NCI-H526 treated with DMSO at 0.1 percent for 48 hours (cell line): ENCODE measurements at places on chromosomes 5 and 9.

- peak; percentile 22 for DNase-seq
Measured at GRCh38 chr5:141605523-141606277, 13.1 kb downstream of the DIAPH1 start.

GRCh38 chr5:124395287-124395686 lies 351.2 kb downstream of the ZNF608 start:
- no peak for DNase-seq

DNA sequence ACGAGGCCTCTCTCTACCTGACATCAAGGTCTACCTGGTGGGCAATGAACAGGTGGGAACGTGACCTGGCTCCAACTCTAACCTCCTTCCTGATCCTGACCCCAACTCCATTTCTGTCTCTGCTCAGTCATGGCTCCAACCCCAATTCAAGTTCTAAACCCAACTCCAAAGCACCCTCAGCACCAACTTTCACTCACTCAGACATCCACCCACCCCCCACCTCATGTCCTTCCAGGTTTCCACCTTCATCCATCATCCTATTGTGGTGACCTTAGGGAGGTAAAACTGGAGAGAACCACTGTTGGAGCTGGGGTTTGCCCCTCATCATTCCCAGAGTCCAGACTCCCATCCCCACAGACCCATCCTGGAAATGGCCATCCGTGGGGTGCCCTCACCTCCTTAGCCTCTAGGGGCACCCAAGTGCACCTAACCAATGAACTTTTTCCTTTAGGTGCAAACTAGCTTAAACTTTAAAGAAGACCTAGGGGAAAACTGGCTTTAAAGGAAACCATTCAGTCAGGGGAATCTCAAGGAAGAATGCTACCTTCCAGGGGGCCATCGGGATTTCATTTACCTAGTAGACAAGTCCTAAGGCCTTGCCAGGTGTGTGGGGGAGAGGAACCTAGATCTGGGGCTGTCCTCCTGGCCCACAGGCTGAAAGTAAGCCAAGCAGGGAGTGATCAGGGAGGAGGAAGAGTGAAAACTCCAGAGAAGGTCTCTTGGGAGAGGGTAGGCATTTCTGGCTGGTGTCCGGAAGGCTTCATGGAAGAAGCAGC lies 11.3 kb downstream of the RGS14 start:
- DNase-seq, result no peak

- DNase-seq, result no peak
Measured at GRCh38 chr9:97975376-97975775, 7.8 kb upstream of the ANP32B start.

DNA sequence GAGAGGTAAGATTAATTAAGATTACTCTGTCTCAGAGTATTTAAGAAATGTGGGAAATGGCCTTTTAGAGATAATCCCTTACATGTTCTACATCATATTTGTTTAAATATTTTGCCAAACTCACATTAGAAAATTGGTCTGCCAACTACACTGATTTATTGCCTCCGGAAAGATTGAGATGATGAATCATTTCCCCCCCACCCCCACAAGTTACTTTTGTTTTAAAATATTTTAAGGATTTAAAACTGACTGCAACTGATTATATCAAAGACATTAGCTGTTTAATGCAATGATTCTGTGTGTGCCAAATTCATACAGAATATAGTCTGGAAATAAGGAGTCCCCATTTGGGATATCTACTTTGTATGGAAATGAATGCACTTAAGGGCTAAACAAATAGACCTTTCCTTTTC lies 674.4 kb downstream of the PRR16 start:
- DNase-seq, result no peak

GRCh38 chr5:78538240-78538850 lies 110.2 kb downstream of the LHFPL2 start:
- no peak for DNase-seq

- DNase-seq, result no peak
Measured at GRCh38 chr5:122362361-122362760, 50.3 kb downstream of the SNCAIP start.

DNA sequence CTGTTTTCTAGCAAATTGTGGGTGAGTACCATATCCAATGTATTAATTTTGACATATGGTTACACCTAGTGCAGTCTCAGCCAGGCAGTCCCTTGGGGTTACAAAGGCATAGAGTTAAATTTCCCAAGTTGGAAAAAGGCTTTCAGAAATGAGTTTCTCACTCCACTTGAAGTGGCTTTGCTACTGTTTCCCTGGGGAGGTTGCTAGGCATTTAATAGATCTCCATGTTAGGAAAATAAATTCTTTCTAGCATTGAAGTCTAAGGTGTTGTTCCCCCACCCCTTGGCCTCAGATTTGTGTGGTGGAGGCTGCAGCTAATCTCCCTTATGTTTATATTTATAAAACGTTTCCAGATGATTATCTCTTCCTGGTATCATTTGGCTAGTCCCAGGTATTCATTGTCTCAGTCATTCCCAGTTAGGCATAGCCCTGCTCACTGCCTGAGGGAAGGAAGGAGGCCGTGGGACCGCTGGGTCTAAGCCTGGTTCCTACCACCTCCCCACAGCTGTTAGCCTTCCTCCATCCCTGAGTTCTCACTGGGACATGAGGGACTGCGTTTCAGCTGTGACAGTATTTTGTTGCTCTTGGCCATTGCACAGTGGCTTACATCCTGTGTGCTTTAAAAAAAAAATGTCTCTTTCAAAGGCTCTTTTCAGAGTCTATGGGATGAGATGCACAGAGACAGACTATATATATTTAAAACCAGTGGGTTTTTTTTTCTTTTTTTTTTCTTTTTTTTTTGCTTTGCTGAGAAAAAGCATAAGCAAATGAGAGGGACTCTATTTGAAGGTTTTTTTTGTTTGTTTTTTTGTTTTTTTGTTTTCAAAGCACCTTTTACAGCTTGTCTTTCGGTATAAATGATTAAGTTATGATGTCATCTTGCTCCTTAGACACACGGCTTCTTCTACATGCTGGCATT lies 121.5 kb downstream of the MAST4 start:
- no peak for DNase-seq

DNA sequence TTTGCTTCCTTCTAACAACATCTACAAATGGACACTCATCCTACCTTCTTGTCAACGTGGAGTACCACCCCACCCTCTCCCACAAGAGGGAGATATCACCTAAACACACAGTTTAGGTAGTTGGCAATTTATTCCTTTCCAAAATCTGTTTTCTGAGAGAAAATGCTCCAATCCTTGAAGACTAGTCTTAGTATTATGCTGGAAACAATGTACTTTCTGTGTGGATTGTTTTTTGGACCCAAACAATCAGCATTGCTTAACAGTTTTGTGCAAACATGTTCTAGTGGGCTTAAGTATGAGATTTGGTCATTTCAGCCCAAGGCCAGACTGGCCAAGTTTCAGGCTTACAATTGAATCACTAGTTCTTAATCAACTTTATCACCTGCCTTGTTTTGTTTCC lies 359.1 kb downstream of the ARHGEF28 start:
- DNase-seq, result no peak

GRCh38 chr5:113269023-113269997 lies 165.5 kb downstream of the TSSK1B start:
- no peak for DNase-seq

DNA sequence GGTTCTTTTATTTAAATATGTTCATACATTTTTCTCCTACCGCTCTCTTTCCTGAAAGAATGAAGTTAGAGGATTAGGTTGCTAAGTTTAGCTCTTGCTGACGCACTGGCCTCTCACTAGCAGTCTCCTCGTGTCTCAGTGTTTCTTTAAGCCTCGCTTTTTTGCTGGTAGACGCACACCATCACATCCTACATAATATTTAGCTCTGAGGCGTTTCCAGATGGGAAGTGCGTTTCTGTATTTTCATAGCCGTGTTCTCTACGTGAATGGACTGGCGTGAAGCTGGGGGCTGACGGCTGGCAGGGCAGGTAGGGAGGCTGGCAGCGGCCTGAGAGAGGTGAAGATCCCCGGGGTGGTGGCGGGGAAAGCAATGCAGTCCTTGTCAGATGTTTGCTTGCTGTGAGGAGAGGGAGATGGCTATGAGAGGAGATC lies 79.2 kb upstream of the SPRY4 start:
- no peak for DNase-seq

DNA sequence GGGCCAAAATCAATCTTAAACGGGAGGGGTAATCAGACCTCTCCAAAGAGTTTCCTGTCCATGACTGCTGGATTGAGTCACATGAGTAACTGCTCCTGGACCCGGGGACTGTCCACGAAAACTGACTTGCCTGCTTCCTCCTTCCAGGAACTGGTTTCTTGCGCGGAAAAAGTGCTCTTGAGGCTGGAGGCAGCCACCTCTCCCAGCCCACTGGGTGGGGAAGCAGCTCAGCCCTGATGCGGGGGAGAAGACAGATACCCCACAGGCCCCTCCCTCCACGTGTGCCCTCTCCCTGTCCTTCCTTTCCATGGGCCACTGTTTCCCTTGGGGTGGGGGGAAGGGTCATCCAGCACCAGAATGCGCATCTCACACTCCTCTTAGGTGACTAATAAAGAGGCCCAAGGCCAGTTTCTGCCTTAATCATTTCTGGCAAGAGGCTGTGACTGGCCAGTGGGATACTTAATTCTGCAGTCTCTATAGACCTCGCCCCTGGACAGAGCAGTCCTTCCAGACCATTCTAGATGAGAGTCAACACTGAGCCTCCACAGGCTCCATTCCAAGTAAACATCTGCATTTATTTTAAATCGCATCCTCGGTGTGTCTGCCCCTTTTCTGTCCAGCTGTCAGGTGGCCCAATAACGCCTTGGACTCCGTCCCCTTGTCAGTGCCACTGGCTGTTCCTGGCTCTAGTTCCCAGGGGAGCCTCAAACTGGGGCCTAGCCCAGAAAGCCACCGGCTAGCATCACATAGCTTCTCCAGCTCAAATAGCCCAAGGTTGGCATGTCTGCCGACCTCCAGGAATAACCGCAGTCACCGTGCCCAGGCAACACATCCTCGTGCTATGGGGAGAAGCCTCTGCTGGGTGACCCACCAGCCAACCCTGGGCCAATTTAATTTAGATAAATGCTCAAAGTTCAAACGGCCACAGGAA lies 12.0 kb downstream of the REXO4 start:
- no peak for DNase-seq

- DNase-seq, result no peak
Measured at GRCh38 chr9:131426545-131426944, 32.7 kb downstream of the PRRC2B start.

DNA sequence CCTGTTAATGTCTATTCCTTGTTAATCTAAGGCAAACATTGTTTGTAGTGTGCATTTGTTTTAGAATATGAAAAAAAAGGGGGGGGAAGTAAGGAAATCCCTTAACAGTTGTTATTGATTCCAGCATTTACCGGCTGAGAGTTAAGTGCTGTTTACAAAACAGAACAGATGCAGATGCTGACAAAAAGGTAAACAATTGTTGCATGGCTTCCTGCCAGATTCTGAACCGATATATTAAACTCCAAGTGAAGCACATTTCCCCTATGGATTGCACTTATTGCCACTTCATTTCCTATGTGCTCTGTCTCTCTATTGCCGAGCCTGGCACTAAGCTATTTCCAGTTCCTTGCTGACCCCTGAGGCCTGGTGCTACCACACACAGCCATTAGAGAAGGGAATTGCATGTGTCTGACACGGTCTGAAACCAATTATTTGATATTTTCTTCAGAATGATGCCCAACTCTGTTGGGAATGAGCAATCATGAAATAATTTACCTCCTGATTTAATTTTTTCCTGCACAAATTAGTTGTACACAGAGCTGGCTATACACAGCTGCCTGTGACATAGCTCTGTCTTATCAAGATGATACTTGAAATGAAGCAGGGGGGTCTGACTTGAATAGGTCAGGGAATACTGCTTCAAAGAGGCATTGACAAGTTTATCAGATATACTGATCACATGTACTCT lies 109.8 kb downstream of the KIAA0825 start:
- no peak for DNase-seq

DNA sequence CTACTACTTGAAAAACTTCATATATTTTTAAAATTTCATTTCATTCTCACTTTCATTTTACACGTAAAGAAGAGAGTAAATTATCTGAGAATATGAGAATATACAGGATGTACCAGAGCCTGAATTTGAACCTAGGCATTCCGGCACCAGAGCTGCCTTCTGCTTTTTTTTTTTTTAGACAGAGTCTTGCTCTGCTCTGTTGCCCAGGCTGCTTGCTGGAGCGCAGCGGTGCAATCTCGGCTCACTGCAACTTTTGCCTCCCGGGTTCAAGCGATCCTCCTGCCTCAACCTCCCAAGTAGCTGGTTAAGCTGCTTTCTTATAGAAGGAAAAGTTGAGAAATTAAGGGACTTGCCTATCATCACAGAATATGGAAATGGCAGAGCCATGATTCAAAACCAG lies 540.1 kb downstream of the EBF1 start:
- no peak for DNase-seq

DNA sequence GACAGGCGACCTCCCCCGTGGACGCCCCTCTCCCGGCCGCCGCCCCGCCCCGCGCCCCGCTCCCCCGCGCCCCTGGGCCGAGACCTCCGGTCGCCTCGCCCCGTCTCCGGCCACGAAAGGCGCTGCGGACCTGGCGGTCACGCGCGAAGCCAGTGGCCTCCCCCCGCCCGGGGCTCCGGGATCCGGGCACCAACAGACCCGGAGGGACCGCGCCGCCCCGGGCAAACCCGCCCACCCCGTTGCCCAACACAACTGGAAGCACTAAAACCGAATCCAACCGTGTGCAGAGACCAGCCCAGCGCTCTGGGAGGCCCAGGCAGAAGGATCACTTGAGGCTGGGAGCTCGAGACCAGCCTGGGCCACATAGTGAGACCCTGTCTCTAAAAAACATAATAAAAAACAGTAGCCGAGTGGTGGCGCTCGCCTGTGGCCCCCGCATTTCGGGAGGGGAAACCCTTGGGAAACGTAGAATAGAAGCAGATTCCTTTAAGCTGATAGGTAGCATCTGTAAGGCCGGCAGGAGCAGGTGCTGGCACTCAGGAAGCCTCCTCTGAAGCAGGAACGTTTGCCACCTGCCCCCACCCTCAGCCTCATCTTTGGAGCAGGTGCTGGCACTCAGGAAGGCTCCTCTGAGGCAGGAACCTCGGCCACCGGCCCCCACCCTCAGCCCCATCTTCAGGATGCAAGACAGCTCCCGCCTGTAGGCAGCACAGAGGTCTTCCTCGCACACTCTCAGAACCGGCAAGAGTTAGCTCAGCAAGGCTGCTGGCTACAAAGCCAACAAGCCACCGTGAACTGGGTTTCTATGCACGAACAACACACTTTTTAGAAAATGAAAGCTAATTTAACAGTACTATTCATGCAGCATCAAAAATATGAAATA lies 4.6 kb upstream of the SLC9A3 start:
- no peak for DNase-seq

DNA sequence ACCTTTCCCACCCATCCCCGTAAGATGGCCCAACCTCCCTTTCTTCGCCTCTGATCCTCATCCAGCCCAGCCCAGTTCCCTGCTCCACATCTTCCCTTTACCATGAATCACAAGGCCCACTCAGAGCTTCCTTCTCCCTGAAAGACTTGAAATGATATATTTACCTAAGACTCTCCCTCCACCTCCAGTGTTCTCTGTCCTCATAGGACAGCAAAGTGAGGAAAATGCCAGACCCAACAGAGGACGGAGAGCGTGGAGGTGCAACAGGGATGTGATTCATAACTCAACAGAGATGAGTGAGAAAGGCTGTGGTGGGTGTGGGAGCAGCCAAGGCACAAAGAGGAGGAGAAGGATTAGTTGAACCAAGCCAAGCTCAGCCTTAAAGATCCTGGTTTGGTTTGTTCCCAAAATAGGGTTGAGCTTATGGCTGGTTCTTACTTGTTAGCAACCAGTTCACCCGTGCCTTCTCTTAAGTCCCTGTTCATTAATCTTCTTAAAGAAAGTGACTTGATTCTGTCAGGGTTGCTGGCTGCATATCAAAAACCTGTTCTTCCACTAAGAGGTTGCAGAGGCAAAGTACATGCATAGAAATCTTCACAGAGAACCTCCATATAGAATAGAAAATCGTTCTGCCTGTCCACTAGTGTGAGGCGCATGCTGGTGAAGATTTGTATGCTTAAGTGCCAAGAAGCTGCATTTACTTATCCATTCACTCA lies 183.2 kb downstream of the ACTL7B start:
- no peak for DNase-seq
